ENCODE measurements at places on chromosomes 3 and 15.

DNA sequence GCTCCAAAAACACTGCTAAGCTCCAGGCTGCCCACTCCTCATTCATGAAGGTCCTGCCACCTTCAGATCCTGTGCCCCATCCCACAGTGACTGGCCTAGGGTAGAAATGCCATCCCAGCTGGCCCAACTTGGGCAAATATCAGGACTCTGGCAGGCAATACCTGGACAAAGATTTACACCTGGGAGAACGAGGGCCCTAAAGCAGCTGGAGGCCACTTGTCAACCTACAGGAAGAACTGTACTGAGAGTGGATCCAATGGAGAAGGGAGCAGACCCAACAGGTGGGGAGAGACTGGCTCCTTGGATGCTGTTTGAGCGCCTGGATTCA lies 57.1 kb upstream of the GATA2 start:
- H3K36me3 ChIP-seq, result no peaks in the 10 kb centered on the region
- no peak overlapping the region for H3K4me3 ChIP-seq
- peaks cover 47% of the 10 kb centered on the region for H3K27me3 ChIP-seq
- DNase-seq, result no peak
- H3K27ac ChIP-seq, result no peak overlapping the region

GRCh38 chr15:40891810-40892446 lies 2.3 kb upstream of the VPS18 start:
- H3K36me3 ChIP-seq, result no peaks in the 10 kb centered on the region
- peaks cover 3% of the 10 kb centered on the region for H3K27me3 ChIP-seq
- peaks cover 11% of the 10 kb centered on the region for H3K4me1 ChIP-seq
- no peak overlapping the region for H3K27ac ChIP-seq
- H3K4me3 ChIP-seq, result no peak overlapping the region
- DNase-seq, result no peak

GRCh38 chr15:76327191-76328105 lies 9.1 kb upstream of the ISL2 start:
- DNase-seq, result no peak
- H3K36me3 ChIP-seq, result no peaks in the 10 kb centered on the region
- peaks cover 40% of the 10 kb centered on the region for H3K27me3 ChIP-seq
- H3K4me3 ChIP-seq, result no peak overlapping the region
- H3K27ac ChIP-seq, result no peak overlapping the region

DNA sequence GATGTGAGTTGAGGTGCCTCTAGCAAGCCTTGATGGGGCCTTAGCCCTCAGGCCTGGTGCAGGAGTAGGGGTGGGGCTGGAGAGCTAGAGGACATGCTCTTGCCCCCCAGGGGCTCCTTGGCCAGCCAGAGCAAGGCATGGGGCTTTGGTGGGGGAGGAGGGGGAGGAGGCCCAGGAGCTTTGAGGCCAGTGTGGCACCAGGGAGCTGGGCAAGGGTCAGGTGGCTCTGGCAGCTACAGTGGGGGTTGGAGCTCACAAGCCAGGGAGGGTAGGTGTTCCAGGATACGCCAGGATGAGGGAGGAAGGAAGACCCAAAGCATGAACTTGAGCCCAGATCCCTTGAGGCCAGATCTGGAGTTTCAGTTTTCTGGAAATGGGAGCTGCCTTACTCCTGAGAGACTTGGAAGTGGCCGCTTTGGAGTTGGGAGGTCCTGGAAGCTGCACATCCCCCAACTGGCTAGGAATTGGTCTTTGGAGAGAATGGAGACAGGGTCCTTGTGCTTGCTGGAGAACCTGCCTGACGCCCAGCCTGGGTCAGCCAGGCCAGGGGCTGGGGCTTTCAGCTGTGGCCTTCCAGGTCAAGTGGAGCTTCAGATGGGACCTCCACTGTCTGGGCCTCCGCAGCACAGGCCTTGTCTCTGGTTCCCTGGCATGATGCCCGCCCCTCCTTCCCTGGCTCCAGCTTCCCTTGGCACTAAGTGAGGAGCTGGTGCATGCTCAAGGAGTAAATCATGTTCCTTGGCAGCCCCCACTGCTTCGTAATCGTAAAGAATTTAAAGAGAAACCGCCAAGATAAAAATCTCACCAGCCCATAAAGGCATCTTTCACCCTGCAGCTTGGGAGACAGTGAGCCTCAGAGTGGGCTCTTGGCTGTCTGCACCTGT lies 8.7 kb downstream of the SEMA3F start:
- H3K36me3 ChIP-seq, result peaks cover 2% of the 10 kb centered on the region
- H3K27ac ChIP-seq, result no peak overlapping the region
- H3K27me3 ChIP-seq, result no peaks in the 10 kb centered on the region

GRCh38 chr3:79351699-79352098 lies 416.1 kb downstream of the ROBO1 start:
- no peaks in the 10 kb centered on the region for H3K27me3 ChIP-seq
- H3K27ac ChIP-seq, result no peak overlapping the region
- peaks cover 5% of the 10 kb centered on the region for H3K4me1 ChIP-seq
- H3K36me3 ChIP-seq, result no peaks in the 10 kb centered on the region
- no peak overlapping the region for H3K4me3 ChIP-seq

DNA sequence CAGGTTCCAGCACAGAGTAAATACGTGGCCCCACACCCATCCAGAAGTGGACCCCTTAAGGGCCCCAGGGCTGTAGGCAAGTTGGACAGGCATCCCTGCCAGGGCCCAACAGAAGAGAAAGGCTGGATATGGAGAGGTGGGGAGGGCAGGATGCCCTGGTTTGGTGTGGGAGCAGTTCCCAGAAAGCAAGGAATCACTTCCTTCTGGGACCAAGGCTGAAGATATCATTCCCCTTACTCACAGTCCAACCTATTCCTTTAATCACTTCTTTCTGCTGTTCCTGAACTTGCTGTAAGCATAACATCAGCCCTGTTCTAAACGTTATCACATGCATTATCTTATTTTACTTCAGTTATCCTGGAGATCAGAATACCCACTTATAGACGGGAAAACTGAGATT lies 6.1 kb upstream of the MESP2 start:
- no peaks in the 10 kb centered on the region for H3K36me3 ChIP-seq
- no peaks in the 10 kb centered on the region for H3K4me1 ChIP-seq
- no peak for DNase-seq
- no peak overlapping the region for H3K27ac ChIP-seq
- no peak overlapping the region for H3K4me3 ChIP-seq

- peaks cover 31% of the 10 kb centered on the region for H3K4me1 ChIP-seq
- no peak for DNase-seq
- H3K4me3 ChIP-seq, result no peak overlapping the region
These were observed 11.3 kb downstream of the CISH start for GRCh38 chr3:50600141-50600753.

- H3K36me3 ChIP-seq, result no peaks in the 10 kb centered on the region
- H3K27me3 ChIP-seq, result no peaks in the 10 kb centered on the region
- H3K4me3 ChIP-seq, result no peak overlapping the region
- H3K27ac ChIP-seq, result no peak overlapping the region
- DNase-seq, result no peak
These were observed 125.1 kb upstream of the ZBTB20 start for GRCh38 chr3:115272036-115272824.

- H3K36me3 ChIP-seq, result peaks cover 39% of the 10 kb centered on the region
- no peak overlapping the region for H3K4me3 ChIP-seq
- peak overlapping the region; percentile 9 for H3K27ac ChIP-seq
- DNase-seq, result no peak
- no peaks in the 10 kb centered on the region for H3K27me3 ChIP-seq
These were observed 87.6 kb downstream of the RYK start for GRCh38 chr3:134163096-134163495.

- H3K4me1 ChIP-seq, result no peaks in the 10 kb centered on the region
- peaks cover 4% of the 10 kb centered on the region for H3K36me3 ChIP-seq
- H3K27me3 ChIP-seq, result no peaks in the 10 kb centered on the region
- H3K4me3 ChIP-seq, result no peak overlapping the region
- no peak for DNase-seq
These were observed 93.0 kb upstream of the WNT7A start for GRCh38 chr3:13972679-13973379.

GRCh38 chr15:81785181-81785580 lies 260.6 kb downstream of the MEX3B start:
- peaks cover 16% of the 10 kb centered on the region for H3K36me3 ChIP-seq
- H3K4me3 ChIP-seq, result no peak overlapping the region
- no peak for DNase-seq

DNA sequence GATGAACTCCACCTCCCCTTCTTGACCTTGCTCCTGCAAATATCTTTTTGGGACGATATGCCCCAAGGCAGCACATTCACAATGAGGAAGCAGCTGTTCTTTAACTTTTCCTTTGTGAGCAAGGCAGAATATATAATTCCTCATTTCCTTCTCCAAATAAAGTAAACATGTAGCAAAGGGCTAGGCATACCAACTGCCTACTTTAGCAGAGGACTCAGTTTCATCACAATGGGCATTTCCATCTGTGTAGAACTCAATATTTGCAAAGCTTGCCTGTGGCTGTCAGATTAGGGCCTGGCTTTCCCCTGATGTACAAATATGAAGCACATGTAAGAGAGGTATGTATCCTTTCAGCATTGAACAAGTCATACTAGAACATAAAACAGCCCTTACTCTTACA lies 366.9 kb downstream of the RSL24D1 start:
- H3K4me3 ChIP-seq, result no peak overlapping the region
- no peaks in the 10 kb centered on the region for H3K27me3 ChIP-seq
- H3K36me3 ChIP-seq, result peaks cover 1% of the 10 kb centered on the region
- H3K4me1 ChIP-seq, result no peaks in the 10 kb centered on the region
- DNase-seq, result no peak

DNA sequence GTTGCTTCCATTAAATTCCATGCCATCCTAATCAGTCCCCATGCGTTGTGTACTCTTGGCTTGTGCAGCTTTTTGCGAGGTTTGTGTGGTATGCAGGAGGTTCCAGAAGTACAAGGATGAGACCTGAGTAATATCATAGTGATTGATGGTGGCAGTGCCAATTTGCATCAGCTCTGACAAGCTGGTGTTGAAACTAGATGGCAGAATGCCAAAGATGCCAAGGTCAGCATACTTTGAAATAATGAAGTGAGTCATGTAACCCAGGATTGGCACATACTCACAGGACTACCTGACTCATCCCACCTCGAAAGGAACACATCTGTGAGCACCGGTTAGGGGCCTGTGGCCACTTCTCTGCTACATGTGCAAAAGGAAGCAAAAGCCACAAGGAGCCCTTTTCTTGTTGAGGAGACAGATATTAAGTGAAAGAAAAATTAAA lies 14.3 kb downstream of the KAT2B start:
- H3K4me3 ChIP-seq, result no peak overlapping the region
- DNase-seq, result no peak
- no peaks in the 10 kb centered on the region for H3K4me1 ChIP-seq
- H3K36me3 ChIP-seq, result no peaks in the 10 kb centered on the region
- H3K27me3 ChIP-seq, result no peaks in the 10 kb centered on the region

DNA sequence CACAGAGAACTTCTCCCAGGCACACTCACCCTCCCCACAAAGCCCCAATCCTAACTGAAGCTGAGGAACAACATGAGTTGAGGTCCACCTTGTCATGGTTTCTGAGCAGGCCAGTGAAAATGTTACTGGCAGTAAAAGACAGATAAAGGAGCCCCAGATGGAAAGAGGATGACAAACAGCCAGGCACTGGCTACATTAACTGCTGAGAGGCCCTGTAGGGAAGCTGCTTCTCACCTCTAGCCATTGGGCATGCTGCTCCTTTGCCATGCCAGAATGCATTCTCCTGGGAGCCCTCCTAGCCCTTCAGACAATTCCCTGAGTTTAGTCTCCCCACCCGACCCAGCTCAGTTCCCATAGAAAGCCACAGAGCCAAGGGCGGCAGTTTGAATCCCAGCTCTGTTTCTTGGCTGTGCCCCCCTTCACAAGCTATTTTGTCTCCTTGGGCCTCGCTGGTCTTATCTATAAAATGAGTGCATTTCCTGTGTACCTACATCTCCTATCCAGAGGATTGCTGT lies 60.5 kb downstream of the LMCD1 start:
- no peak overlapping the region for H3K27ac ChIP-seq
- H3K36me3 ChIP-seq, result peaks cover 10% of the 10 kb centered on the region
- no peaks in the 10 kb centered on the region for H3K4me1 ChIP-seq
- DNase-seq, result no peak
- H3K4me3 ChIP-seq, result no peak overlapping the region

GRCh38 chr3:167780214-167780883 lies 44.8 kb downstream of the SERPINI1 start:
- H3K4me3 ChIP-seq, result no peak overlapping the region
- no peaks in the 10 kb centered on the region for H3K4me1 ChIP-seq
- H3K27ac ChIP-seq, result no peak overlapping the region

DNA sequence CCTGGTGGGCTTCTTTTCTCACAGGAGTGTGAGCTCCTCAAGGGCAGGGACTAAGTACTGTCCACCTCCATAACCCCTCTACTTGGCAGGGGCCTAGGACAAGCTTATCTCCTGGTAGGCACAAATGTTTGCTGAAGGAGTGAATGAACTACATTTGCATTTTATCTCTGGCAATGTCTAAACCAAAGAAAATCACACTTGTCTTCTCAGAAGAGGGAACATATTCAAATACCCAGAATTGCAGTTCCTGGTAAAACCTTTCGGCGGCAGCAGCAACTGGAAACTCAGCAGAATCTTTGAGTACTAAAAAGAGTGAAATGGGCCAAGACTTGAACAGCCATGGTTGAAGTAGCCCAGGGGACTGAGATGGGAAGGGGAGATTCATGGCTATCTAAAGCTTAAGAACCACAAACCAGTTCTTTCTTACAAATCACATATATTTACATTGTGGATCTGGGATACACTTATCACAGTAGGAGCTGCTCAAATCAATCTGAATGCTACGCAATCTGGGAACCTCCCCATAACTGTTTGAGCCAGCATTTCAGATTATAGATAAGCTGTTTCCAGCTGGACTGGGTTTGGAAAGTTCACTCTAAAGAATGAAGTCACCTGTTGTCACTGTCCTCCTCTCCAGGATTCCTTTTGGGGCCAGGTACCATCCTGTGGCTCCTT lies 18.7 kb upstream of the PTPN9 start:
- no peak overlapping the region for H3K4me3 ChIP-seq
- H3K36me3 ChIP-seq, result peaks cover 20% of the 10 kb centered on the region
- H3K27me3 ChIP-seq, result no peaks in the 10 kb centered on the region
- no peak overlapping the region for H3K27ac ChIP-seq
- peaks cover 14% of the 10 kb centered on the region for H3K4me1 ChIP-seq
- no peak for DNase-seq

GRCh38 chr15:72978223-72978622 lies 74.0 kb upstream of the NEO1 start:
- H3K27me3 ChIP-seq, result peaks cover 2% of the 10 kb centered on the region
- no peak overlapping the region for H3K4me3 ChIP-seq
- H3K27ac ChIP-seq, result no peak overlapping the region
- no peak for DNase-seq
- H3K4me1 ChIP-seq, result no peaks in the 10 kb centered on the region

DNA sequence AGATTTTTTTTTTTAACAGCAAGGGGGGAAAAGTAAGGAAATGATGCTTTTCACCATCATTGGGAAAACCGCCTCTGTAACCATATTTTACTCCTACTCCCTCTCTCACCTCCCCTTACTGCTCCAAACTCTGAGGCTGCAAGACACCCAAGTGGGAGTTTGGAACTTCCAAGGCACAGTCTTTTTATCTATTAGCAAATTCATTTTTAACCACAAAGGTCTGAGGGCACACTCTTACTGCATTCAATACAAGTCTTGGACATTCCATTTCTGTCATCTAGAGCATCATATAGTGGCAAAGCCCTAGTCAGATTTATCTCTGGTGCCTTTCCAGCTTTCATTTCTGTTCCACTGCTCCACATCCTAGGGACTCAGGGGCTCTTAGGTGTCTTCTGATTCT lies 13.2 kb downstream of the FAM162A start:
- no peak overlapping the region for H3K4me3 ChIP-seq
- peaks cover 27% of the 10 kb centered on the region for H3K4me1 ChIP-seq
- no peaks in the 10 kb centered on the region for H3K27me3 ChIP-seq
- H3K36me3 ChIP-seq, result no peaks in the 10 kb centered on the region
- H3K27ac ChIP-seq, result peak overlapping the region; percentile 25

Measured in progenitor cell of endocrine pancreas (in vitro differentiated cells).